ENCODE measurements at places on chromosomes 5 and 9.

DNA sequence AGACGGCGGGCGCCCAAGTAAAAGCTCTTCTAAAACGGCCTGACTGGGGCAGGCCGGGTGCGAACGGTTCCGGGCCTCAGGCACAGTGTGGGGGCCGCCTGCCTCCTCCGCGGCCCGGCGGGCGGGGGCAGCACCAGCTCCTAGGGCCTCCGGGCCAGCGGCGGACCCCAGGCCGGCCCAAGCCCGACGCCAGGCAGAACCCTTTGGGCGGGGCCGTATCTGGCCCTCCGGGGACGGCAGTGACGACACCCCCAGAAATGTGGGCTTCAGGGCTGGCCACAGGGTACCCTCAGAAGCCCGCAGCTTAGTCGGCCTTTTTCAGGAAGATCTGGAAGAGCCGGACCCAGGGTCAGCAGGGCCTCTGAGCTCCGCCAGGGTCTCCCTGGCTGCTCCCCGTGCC, 4.0 kb downstream of the LTC4S start:
- no peak for DNase-seq

- DNase-seq = no peak
Observed at GRCh38 chr5:16737209-16737608, 120.4 kb upstream of the RETREG1 start.

GRCh38 chr5:142475102-142475513, 150.3 kb upstream of the SPRY4 start:
- no peak for DNase-seq

GRCh38 chr5:76379316-76379715, 23.8 kb upstream of the IQGAP2 start:
- DNase-seq = no peak

DNA sequence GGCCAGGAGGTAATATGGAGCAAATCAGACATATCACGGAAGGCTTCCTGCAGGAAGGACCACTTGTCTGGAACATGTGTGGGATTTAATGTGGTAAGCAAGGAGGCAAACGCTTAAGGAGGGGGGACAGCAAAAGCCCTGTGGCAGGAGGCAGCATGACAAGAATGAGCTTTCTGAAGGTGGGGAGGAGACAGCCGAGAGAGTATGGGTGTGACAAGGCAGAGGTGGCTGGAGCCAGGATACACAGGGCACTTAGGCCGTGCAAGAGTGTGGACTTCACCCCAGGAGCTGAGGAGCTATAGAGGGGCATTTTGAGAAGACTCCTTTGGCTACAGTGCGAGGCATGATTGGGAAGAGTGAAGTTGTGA, 14.4 kb upstream of the S1PR3 start:
- DNase-seq = no peak
